Muscle of back (tissue), 13 donors: ENCODE measurements at places on chromosomes 16 and 17. TPM values are rescaled to one million over a fixed set of nuclear protein-coding genes. Genes with fewer than 3 reads are reported as not detected.
A peak's percentile ranks its signal among the peaks of the same experiment; 100 is the strongest.

DNA sequence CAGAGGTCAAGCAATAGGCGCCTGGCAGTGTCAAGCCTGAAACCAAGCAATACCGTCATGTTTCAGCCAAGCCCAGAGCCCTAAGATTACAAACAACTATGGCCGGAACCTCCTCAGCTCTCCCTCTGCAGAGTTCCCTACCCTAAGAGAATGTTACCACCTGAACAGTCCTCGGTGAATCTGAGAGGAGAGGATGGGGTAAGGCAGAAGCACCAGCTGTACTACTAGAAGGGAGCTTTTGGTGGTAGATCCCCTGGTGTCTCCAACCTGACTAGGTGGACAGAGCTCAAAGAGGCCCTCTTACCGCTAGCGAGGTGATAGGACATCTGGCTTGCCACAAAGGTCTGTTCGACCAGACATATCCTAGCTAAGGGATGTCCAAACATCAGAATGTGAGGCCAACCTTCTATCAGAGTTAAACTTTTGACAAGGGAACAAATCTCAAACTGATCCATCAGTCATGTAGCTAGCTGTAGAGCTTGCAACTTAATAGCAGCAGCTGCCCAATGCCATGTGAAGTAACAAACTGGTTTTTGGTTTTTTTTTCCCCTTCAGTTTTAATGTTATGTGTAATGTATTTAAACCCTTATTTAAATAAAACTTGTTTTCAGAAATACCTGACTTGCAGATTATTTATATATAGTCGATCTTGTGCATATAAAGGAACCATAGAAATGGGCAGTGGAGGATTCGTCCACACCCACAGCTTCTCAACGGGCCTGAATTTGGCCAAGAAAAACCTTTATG lies 2.5 kb downstream of the EIF1 start:
- no peak for DNase-seq

DNA sequence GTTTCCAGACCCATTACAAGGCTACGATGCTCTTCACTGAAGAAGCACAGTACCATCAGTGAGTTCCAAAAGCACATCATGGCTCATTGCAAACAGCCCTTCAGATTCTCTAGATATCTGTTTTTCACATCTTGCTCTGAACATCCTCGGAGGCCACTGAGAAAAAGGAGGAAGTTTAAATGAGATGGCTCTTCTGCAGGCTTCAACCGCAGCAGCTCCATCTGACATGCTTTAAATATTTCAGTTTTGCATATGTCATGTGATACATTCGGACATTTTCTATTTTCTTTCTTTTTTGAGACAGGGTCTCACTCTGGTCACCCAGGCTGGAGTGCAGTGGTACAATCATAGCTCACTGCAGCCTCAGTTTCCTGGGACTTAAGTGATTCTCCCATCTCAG lies 396.8 kb downstream of the NPIPA8 start:
- no peak for DNase-seq

DNA sequence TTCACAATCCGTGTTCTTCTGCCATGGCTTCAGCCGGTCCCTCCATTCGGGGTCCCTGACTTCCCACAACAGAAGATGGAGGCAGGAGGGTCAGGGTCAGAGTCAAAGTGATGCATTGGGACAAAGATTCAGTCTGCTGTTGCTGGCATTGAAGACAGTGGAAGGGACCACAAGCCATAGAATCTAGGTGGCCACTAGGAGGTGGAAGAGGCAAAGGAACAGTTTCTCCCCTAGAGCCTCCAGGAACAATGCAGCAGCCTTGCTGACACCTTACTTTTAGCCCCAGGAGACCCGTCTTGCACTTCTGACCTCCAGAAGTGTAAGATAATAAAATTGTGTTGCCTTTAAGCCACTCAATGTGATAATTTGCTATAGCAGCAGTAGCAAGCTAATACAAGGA lies 55.9 kb downstream of the MFSD11 start:
- DNase-seq: no peak

The TELO2 gene
- polyA plus RNA-seq: 20.0 TPM

The HNF1B gene
- polyA plus RNA-seq: not detected

GRCh38 chr17:83125515-83126274 lies 46.3 kb downstream of the METRNL start:
- DNase-seq: no peak

DNA sequence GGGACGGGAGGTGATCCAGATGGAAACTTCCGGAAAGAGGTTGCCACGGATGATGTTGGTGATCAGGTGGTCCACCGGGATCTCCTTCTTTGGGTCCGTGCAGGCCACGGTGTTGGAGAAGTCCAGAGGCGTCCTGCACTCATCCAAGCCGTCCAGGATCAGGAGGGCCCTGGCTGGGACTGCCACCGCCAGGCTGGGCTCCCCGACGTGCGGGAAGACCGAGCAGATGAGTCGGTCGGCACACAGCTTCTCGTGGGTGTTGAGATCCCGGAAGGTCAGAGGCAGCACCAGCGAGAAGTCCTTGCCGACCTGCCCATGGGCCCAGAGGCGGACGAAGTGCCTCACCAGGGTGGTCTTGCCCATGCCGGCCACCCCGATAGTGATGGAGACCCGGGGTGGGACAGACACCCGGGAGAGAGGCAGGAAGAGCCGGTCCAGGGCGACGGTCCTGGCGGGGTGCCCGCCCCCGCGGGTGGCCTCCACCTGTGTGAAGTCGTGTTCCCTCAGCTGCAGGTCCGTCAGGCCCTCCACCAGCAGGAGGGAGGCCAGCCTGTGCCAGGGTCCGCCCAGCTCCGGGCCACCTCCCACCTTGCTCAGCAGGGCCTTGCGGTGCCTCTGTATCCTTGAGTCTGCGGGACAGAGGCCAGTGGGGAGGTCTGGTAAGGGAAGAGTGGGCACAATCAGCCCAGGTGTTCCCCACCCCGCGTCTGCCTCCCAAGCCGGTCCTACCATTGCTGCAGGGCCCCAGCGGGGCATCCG lies 12.9 kb downstream of the NLRC3 start:
- DNase-seq: no peak

The DNAI2 gene
- 0.36 TPM for polyA plus RNA-seq

DNA sequence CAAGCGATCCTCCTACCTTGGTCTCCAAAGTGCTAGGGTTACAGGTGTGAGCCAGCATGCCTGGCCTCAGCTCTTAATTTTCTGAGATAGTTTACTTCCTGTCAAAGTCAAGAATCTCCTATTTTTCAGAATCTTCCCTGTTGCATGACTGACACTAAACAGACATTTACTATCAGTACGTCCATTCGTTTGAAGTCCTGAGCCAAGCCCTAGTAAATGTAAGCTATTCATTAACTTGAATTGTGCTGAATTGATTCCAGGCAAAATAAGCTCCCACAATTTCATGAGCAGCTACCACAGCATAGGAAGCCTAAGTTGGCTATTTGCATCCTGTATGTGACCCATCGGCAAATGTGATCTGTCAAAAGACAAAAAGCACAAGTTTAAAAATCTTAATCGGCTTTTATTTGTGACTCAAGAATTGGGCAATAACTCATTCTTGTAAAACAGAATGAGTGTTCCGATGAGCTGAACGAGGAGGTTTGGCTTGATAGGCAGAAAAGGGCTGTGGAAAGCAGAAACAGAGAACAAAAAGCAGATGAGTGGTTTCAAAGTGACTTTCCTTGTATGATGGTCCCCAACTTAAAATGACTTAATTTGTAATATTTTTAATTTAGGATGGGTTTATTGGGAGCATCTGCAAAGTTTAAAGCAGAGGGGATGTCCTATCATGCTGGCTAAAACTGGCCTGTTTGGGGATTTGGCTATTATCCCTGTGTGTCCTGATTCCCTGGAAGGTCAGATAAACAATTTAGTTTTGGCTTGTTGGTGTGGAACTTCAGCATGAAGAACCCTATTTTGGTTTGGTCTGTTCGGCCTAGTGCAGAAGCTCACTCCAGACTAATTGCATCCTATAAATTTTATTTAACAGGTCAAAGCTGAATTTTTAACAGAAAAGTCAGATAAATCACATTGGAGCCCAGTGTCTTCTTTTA lies 14.2 kb downstream of the RNF112 start:
- no peak for DNase-seq

DNA sequence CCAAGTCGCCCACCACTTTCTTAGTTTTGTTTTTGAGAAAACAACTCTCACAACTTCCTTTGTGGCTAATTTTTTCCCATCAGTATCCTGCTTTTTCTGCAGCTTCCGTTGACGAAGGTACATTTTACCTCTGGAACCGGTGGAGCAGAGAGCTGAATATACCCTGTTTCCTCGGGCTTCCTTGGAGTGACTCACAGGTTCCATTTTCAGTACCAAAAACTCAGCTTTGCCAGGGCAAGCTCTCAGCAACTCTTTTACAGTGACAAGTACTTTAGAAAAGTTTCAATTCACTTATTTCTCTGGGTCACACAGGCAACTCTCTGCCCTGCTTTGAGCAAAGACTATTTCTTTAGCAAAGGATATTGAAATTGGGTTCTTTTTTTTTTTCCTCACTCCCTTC lies 318.9 kb downstream of the SNX29 start:
- no peak for DNase-seq

- DNase-seq: no peak
Measured at GRCh38 chr17:205817-206216, 24.4 kb upstream of the DOC2B start.

- DNase-seq: no peak
Measured at GRCh38 chr17:32445971-32446370, 1.7 kb downstream of the PSMD11 start.

GRCh38 chr16:69084289-69084688 lies 21.2 kb upstream of the HAS3 start:
- DNase-seq: no peak

The PIGS gene
- polyA plus RNA-seq: 46.4 TPM

DNA sequence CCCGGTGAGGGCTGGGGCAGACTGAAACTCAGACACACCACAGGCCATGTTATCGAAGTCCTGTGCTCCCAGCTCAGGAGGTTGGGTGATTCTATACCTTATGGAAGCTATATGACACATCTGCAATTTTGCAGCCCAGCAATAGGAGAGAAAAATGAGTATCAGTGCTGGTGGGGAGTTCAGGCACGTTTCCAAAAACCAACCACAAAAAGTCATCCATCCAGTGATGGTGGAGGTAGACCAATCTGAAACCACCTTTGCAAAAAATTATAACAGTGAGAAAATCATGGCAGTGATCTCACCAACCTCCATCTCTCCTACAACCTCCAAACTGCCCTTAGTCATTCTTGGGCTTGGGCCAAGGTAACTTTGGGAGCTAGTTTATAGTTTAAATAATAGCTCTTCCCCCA lies 327.9 kb downstream of the SLC39A11 start:
- DNase-seq: peak; percentile 30

The TAF15 gene
- polyA plus RNA-seq: 125 TPM

The HOXB6 gene
- 2.7 TPM for polyA plus RNA-seq

DNA sequence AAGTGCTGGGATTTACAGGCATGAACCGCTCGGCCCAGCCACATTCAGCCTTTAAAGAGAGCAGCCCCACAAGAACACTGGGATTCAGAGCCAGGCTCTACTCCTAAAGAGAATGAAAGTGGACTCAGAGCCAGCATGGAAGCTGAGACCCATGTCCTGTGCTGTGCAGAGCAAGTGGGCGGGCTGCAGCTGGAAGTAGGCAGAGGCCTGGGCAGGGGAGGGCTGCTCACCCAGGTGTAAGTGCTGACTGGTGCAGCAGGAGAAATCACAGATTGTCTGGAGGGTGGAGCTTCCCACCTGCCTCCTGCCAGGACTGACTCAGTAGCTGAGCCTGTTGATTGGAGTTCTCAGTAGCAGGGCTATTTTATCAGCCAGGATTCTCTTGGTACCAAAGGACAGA lies 178.7 kb downstream of the KATNIP start:
- DNase-seq: no peak

GRCh38 chr17:50562242-50563091 lies 2.0 kb downstream of the CACNA1G start:
- no peak for DNase-seq

- peak; percentile 16 for DNase-seq
Measured at GRCh38 chr16:10521681-10522274, 58.6 kb downstream of the EMP2 start.

GRCh38 chr16:56965149-56966092 lies 3.7 kb downstream of the CETP start:
- no peak for DNase-seq

The KRTAP3-2 gene
- polyA plus RNA-seq: 0.44 TPM
